T-helper 2 cell treated with Interferon-gamma antibody and Interleukin-4, amounts not matched to agents 100 ng/mL and 5 ng/mL, for 36 hours (primary cell): ENCODE measurements at places on chromosomes 2 and 18. TPM values are rescaled to one million over a fixed set of nuclear protein-coding genes. Genes with fewer than 3 reads are reported as not detected.

The FTCDNL1 gene
- total RNA-seq, result 1.1 and 1.2 TPM in 2 replicates

The RBKS gene
- total RNA-seq, result 0.86 and 1.8 TPM in 2 replicates

The REG3G gene
- not detected in 2 replicates for total RNA-seq

The GREB1L gene
- total RNA-seq, result not detected in 2 replicates

The DNAJC5G gene
- total RNA-seq, result not detected in 2 replicates

The GPR17 gene
- total RNA-seq, result not detected in 2 replicates

The TCF23 gene
- not detected in 2 replicates for total RNA-seq

The ACADL gene
- not detected in 2 replicates for total RNA-seq

The DSG4 gene
- total RNA-seq, result not detected in 2 replicates

The INO80B gene
- total RNA-seq, result 29.4 and 31.7 TPM in 2 replicates

The KIF5C gene
- 12.5 and 12.8 TPM in 2 replicates for total RNA-seq
